HEK293T (cell line): ENCODE measurements at places on chromosomes 4 and X.

- no peak for DNase-seq
Observed at GRCh38 chr4:107018344-107018735, 17.8 kb downstream of the DKK2 start.

DNA sequence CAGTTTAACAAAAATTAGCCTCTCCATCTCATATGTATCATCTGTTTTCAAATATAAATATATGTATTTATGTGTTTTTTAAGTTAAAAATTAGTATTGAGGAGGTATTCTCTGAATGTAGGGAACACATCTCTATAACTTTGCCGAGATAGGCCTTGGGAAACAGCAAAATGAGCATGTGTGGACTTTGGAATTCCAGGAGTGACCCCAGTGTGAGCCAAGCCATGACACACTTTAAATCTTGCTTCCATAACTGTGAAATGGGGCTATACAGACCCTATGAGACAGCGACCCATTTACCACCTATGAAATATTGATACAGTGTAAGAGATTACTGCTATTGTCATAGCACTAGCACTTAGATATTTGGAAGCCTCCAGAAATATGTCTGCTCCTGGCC is 58.8 kb downstream of the FRMPD4 start:
- DNase-seq, result no peak

DNA sequence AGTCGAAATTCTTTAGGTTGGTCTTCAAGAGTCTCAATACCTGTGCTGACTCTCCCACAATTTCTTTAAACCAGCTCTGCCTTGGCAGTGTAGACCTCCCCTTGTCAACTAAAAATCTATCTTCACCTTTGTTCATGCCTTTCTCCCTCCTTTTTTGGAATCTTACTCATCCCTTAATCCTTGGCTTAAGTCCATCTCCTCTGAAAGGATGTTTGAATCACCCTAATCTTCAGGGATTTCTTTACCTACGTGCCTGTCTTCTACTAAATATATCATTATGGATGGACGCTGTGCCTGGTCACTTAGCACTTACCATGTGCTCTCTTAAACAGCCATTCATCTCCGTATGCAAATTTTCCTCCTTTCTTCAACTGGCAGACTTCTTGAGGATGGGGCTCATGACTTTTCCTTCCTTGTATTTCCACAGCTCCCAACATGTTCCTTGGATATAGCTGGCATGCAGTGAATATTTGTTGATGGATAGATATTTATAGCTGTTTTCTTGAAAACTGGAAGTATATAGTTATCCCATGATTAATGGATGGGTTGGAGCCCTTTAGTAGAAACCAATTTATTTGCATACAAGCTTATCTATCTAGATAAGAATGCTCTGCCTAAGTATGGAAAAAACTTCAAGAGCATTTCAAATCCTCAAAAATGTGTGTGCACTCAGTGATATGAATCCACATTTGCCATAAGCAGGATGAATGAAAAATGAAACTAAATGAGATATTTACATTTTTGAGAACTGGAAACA is 166.6 kb downstream of the SPRY1 start:
- DNase-seq, result no peak

DNA sequence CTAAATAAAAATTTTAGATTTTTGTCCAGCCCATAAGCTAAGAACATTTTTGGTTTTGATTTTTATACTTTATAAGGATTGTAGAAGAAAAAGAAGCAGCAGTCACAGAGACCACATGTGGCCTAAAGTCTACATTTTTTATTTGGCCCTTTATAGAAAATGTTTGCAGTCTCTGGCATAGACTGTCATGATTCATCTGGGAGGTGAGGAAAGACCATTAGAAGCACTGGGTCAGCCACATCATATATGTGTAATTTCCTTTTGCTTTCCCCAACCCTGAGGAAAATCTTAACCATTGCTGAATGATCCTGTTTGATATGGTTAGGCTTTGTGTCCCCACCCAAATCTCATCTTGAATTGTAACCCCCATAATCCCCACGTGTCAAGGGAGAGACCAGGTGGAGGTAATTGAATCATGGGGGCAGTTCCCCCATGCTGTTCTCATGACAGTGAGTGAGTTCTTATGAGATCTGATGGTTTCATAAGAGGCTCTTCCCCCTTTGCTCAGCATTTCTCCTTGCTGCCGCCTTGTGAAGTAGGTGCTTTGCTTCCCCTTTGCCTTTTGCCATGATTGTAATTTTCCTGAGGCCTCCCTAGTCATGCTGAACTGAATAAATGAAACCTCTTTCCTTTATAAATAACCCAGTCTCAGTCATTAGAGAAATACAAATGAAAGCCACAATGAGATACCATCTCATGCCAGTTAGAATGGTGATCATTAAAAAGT is 12.1 kb upstream of the COPS4 start:
- no peak for DNase-seq

- no peak for DNase-seq
Observed at GRCh38 chr4:118994030-118994429, 105.4 kb downstream of the SYNPO2 start.

DNA sequence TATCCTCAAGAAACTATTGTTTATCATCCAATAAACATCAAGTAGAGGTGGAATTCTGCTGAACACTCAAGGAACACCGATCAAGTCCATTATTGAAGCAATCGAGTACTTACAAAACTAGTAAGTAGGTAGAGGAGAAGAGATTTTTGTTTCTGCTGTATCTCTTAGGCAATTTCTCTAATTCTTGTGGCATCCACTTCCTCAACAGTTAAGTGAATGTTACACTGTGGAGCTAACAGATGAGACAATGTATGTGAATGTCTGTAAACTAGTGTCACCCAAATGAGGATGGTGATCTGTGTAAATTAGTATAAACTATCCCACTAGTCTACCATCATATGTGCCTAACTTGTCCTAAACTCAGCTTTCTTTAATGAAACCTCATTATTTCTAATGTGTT is 261.6 kb downstream of the ARHGAP24 start:
- DNase-seq, result no peak
